ENCODE measurements at places on chromosomes 12 and 14.

GRCh38 chr12:64993461-64993860 is 127.6 kb downstream of the WIF1 start:
- DNase-seq = no peak

GRCh38 chr12:62659453-62660295 is 193.0 kb downstream of the MON2 start:
- peak; percentile 30 for DNase-seq

- no peak for DNase-seq
Measured at GRCh38 chr12:112294793-112295192, 87.4 kb downstream of the HECTD4 start.

DNA sequence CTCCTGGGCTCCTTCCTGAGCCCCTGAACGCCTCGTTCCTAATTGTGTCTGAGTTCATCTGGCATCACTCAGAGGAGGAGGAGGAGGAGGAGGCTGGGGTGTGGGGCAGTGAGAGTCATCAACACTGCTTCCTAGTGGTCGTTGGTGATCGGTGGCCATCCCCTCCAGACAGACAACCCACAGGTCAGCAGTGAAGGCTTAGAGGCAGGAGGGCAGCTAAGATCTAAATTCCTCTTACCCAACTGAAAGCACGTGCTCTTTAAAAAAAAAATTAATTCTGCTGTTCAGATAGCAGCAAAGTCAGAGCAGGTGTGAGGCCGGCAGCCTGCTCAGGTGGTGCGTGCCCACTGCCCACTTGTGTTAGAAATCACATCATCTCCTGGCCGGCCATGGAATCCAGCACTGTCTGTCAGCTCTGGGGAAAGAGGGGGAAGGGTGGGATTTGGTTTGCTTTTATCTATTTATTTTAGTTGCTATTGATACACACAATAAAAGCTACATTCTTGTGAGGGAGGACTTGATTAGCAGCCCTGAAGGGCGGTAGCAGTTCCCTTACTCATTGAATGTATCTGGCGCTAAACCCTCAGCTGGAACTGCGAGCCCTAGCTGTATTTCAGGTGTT is 46.6 kb downstream of the PPP2R5C start:
- DNase-seq = no peak

GRCh38 chr14:22482085-22482694 is 106.8 kb downstream of the DAD1 start:
- DNase-seq = no peak

DNA sequence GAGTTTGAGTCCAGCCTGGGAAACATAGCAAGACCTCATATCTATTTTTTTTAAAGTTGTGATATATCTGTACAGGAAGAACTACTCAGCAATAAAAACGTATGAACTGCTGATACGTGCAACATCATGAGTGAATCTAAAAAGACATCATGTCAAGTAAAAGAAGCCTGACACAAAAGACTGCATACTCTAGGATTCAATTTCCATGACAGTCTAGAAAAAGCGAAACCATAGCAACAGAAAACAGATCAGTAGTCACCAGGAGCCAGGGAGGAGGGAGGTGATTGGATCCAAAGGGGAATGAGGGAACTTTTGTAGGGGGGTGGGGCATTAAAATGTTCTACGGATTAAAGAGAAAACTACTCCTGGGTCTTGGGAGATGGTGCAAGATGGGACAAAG is 8.7 kb upstream of the RGS6 start:
- DNase-seq = no peak

DNA sequence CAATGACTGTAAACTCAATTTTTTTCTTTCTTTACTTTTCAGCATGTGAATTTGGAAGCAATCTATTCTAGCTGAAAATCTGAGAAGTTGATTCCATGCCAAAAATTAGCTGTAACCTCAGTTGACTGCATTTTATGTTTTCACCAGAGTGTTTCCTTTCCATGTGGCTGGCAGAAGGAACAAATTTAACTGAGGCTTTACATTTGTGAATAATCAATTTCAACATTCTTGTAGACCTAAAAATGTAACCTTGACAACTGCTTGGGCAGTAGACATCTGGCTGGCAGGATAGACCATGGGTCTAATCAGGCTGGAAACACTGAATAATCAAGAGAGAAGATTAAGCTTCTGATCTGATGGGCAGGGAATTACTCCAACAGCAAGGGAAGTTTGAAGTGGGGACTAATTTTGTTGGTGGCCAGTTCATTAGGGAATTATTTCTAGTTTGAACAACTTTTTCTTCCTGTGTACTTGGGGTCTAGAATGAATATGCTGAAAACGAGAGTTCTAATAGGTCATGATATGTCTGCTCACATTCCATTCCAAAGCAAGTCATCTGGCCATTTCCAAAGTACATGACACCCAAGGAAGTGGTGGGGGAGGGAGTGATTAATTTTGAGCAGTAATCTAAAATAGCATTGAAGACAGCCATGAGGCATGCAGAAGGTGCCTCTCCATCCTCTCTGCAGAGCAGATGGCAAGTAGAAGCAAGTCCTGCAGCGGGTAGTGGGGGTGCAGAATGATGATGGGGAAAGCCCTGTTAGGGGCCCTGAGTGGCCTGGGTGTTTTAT is 68.2 kb downstream of the ATP23 start:
- DNase-seq = peak; percentile 37

DNA sequence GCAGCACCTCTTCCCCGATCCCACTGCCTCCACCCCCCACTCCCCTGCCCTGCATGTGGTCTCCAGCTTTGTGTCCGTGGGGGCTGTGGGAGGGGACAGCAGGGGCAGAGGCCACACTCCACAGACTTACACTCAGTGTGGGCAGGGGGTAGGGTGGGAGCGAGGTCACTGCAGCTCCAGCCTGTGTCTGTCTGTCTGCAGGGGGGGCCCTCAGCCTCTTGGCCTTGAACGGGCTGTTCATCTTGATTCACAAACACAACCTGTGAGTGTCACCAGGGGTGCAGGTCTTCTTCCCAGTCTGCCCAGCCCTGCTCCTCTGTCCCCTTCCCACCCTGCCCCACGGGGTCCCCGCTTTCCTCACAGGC is 6.5 kb downstream of the NOC4L start:
- DNase-seq = no peak

DNA sequence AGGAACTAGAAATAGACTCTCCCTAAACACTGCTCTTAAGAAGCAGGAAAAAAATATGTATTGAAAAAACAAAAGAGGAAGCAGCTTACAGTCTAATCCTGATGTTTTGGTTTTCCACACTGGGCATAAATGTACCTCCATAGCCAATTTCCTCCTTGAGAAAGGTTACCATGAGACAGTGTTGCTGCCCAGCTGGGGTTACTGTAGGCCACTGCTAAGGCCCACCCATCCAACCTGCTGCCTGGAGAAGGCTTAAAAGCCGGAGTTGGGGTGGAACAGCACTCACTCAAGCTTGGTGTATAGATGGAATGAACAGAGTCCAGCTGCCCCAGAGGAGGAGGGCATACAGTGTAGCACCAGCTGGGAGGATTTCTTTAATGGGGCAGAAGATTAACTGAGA is 41.1 kb downstream of the ERG28 start:
- no peak for DNase-seq

- no peak for DNase-seq
Measured at GRCh38 chr12:9701380-9702154, 31.3 kb downstream of the CLECL1 start.

GRCh38 chr14:65600742-65601141 is 188.2 kb downstream of the FUT8 start:
- no peak for DNase-seq

GRCh38 chr14:55277972-55278740 is 6.9 kb downstream of the FBXO34 start:
- DNase-seq = no peak

DNA sequence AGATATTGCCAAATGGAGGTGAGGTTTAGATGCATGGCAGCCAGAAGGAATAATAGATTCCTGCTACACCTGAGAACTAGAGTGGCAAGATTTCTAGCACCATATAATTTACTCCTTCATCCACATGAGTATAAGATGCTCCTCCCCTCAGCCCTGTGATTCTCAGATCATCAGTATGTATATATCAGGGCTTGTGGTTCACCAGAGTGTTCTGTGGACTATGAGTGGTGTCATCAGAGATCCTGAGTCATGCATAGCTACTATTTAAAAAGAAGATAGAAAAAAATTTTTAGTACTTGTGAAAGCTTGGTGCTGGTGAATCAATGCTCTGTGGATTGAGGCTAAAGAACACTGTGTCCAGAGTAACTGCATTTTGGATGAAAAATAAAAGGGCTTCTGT is 285.9 kb downstream of the BMP4 start:
- DNase-seq = no peak

DNA sequence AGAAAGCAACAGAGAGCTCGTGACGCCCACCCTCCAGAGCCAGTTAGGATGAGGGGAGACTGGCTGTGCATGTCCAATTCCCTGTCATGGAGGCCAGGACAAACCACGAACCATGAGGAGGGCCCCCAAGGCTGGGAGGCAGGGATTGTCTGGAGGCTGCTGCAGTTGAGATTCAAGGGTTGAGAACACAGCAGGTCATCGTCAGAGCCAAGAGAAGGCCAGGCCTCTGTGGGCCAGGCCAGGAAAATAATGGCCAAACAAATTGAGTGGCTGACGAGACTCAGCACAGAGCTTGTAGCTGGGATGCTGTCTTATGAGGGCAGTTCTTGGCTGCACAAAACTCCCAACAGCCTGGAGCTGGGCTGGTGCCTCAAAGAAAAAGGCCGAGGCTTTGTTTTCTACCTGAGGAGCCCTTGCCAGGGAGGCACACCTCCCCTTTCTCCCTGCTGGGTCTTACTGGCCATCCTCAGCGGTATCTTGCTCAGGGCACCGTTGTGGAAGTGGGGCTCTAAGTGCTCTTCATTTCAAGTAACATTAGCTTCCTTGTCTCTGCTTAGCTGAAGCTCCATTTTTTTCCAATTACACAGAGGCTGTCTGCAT is 665.9 kb downstream of the BCL11B start:
- DNase-seq = no peak

DNA sequence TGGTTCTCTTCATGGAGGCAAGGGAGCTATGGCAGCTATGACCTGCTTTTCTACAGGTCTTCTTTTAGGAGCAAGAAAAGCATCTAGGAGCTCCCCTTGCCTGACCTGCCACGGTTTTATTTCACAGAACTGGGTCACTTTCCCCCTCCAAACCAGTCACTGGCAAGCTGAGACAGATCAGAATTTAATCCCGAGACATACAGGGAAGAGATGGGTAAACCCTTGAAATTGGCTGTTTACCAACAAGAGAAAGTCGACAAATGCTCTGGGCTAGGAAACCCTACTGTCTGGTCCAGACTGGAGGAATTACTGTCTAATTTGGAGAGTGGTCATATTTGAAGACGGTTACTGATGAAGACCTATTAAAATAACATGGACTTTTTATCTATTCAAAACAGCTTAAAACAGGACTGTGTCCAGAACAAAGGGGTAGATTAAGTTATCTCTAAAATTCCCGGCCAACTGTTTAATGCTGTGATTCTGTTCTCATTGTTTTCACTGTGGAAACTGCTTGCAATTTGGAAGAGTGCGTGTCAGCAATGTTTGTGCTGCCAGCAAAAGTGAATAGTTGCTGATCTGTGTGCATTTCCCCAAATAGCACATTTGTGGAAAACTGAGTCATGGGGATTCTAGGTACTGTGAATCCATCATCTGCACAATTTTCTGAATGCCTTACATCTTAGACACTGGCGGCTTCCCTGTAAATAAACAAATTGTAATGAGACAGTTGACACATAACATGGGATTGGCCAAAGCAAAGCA is 73.4 kb upstream of the EEA1 start:
- no peak for DNase-seq

DNA sequence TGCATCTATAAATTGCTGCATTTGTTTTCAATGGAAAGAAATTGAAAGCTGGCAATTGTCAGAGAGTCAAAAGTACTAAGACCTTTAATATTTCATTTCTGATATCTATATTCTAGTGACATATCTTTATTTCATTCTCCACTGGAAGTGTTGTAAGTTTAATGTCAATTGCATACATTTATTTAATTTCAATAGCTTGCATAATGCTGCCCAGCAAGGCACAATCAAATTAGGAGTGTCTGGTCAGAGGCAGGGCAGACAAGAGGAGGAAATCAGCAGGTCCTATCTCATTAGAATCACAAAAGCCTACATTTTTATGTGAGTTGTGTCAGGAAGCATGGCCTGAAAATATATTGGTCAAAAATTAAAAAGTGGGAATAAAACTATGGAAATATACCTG is 112.9 kb downstream of the TMEM132D start:
- DNase-seq = no peak

DNA sequence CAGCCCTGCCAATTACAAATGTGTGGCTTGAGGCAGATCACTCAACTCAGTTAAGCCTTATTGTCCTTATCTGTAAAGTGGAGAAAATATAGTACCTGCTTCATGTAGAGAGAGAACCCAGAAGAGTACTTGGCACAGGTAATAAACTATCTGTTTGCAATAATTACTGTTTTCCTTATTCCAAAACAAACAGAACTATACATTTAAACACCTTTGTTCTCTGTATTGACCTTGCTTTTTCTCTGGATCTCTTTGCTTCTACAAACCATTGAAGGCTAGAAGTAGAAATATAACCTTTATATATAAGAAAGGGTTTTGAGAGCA is 70.8 kb upstream of the SRSF5 start:
- DNase-seq = no peak

DNA sequence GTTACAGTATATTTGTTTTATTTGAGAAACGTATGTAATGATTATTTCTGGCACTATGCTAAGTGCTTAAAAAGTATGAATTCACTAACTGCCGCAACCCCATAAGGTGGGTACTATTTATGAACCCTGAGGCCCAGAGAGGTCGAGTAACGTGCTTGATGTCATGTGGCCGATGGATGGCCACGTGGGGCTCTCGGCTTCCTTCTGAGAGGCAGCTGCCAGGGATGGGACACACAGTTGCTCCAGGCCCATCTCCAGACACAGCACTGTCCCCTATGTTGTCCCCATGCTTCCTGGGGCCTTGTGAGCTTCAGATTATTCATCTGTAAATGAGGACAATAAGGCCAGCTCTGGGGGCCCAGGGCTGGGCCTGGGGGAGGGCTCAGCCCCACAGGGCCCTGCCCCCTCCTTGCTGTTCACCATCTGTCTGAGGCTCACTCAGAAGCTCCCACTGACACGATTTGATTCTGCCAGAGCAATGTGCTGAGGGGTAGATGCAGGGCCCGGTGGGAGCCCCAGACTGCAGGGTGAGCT is 115.0 kb downstream of the CALM1 start:
- peak; percentile 29 for DNase-seq

DNA sequence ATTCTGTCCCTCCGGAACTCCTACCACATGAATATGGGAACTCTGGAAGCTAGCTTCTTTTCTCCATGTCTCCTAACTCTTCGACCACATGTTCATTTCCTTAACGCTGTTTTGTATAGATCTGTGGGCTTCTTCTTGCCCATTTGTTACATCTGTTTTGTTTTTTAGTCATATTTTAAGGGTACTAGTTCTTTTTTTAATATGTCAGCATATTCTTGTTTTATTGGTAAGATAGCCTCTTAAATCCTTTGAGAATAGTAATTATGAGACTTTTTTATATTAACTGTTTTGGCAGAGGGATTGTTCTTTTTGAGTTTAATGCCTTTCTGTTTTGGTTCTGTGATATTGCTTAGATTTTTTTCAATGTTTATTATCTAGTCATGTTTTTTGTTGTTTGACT is 70.5 kb downstream of the VRK1 start:
- no peak for DNase-seq

DNA sequence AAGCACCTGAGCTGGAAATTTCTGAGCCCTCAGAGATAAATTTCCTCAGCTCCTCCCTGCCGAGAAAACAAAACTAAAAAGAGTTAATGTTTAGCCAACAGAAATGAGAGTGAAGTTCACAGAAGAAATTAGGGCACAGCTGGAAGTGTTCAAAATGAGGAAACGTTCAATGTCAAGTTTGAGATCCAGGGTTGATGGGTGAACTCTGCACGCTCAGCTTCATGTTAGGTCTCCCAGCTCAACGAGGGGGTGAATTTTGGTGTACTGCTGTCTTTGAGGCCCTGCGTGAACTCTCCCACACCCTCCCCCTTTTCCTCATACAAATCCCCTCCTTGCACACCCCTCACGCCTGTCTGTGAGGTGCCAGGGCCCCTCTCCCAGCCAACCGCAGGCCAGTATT is 13.3 kb upstream of the OAS3 start:
- DNase-seq = no peak

All from brain (organoid and tissue), 16 donors.